ENCODE measurements at places on chromosomes 4 and X.

DNA sequence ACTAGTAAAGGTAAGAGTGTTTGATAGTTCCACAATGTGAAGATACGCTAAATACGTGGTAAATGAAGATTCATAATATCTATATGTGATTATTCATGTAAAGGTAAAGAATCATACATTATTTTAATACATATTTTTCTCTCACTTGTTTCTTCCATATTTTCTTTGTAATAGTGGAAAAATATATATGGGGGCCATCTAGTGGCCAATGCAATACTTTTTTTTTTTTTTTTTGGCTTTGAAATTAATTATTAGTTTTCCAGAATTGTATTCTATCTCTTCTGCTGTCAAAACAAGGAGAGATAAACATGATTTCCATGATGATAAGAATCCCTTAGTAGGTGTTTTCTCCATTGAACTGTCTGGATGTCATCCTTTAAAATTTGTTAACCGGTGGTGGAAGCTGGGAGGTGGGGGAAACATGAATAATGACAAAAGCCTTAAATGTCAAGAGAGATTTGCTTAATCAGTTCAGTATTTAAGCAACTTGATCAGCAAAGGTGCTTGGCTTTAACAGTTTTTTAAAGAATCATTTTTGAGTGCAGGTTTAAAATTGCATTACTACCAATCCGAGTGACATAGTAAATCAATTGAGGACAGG is 508.7 kb upstream of the HTR2C start:
- DNase-seq: no peak

DNA sequence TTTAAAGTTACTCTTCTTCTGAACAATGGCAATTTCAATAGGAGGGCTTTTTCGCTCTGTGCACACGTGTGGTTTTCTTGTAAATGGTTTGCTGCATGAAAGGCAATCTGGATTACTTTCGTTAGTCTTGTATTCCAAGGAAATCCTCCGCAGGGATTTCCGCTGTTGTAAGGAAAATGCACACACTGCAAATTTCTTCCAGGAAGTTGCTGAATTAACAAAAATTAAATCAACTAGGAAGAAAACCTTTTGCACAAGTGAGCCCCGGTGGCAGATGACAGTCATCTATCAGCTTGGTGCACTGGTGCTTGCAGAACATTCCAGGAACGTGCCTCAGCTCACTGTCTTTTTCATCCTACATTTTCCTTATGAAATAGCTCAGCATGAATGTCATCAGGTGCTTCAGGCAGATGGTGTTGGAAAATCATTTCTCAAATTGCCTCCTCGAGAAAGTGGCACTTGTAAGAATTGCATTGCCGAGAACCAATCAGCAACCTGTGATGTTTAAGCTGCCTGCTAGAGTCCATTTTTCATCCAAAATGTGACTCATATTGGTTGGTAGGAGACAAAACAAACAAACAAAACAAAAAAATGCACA is 272.4 kb upstream of the VCX start:
- no peak for DNase-seq

DNA sequence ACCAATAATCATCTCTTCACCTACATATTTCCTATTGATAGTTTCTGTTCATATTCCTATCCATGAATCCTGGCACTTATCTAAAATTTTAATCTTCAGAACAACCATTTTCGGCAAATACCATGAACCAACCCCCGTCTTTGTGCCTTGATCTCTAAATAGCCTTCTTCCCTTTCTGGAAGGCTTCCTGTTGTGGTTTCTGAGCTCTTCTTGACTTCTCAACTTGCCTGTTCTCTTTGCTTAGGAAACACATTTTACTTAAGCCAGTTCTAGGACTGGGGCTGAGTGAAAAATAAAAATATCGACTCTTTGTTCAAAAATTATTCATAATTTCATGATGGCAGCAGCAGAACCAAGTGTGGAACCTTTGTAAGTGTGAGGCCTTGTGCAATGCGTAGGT is 882.4 kb downstream of the C4orf33 start:
- no peak for DNase-seq

DNA sequence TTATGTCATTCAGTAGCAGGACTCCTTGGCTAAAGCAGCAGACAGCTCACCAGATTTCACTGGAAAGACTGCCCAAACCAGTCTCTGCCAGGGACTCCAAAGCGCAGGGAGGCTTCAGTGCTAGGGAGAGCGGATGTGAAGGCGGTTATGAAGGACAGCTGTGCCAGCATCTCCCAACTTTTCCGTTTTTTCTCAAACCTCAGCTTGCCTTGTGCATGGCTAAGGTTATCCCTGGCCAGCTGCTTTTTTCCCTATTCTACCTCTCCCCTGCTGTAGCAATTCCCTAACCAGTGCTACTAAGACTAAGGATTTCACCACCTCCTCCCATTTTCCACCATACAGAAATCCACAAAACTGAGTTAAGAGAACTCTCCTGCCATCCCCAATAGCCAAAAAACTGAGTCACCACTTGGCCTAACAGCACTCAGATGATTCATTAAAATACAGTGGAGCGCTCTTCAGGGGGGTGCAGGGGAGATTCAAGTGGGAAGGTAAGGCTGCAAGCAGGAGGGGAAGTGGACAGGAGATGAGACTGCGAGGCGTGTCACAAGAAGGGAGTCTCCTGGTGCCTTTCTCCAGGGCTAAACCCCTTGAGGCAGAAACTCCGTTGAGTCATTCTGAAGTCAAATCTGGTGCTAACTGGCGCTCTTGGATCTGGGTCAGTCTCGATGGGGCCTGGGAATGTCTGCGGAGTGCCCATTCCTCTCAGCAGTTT is 90.7 kb downstream of the PALLD start:
- no peak for DNase-seq

DNA sequence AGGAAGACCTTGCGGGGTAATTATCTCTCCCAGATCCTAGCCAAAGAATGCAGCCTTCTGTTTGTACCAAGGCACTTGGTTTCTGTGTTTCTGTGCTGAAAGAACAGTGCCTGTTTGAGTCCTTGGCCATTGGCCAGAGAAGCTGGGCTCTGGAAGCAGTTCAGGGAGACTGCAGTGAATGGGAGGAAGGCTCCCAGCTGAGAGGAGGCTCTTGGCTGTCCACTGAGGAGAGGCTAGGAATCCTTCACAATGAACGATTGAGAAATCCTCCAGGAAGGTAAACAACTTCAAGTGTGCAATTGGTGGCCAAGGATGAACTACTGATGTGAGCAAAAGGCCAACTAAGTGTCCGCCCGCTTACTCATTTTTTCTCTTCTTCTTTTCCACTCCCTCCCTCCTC is 61.3 kb downstream of the HS3ST1 start:
- DNase-seq: no peak

GRCh38 chrX:117487421-117487820 is 629.2 kb downstream of the KLHL13 start:
- DNase-seq: no peak

DNA sequence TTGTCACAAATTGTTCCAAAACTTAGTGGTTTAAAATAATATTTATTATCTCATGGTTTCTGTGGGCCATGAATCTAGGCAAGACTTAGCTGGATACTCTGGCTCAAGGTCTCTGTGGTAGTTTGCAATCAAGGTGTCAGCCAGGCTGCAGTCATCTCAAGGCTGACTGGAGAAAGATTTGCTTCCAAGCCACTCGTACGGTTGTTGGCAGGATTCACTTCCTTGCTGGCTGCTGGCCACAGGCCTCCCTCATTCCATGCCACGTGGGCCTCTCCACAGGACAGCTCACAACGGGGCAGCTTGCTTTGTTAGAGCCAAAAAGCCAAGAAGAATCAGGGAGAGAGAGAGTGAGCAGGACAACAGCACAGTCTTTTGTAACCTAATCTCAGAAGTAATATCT is 101.4 kb downstream of the WWC2 start:
- no peak for DNase-seq

GRCh38 chrX:103614999-103615398 is 7.2 kb downstream of the TCEAL3 start:
- DNase-seq: no peak

DNA sequence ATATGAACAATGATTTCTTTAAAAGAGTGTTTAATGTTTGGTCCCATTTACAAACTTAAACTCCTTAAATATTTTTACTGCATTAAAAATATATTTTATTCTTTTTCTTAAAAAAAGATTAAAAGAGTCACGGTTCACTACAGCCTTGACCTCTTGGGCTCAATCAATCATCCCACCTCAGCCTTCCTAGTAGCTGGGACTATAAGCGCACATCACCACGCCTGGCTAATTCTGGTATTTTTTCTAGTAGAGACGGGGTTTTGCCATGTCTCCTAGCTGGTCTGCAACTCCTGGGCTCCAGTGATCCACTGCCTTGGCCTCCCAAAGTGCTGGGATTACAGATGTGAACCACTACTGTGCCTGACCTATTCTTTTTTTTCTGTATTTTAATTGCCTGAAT is 104.7 kb upstream of the TLR2 start:
- no peak for DNase-seq
